ENCODE measurements at places on chromosomes 7 and 10.

DNA sequence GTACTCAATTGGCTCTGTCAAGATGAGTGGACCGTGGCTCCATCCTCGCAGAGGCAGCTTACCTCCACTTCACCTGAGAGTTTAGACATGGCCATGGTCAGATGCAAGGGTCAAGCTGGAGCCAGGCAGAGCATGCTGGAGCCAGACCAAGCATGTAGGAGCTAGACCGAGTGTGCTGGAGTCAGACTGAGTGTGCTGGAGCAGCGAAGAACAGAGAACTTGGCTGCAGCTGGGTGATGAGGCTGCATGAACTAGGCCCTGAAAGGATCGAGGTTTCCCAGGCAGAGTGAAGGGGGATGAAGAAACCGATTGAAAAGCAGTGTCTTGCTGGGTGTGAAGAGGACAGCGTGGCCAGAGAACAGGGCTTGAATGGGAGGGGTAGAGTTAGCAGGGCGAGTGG is 86.1 kb downstream of the MKI67 start:
- DNase-seq = no peak

DNA sequence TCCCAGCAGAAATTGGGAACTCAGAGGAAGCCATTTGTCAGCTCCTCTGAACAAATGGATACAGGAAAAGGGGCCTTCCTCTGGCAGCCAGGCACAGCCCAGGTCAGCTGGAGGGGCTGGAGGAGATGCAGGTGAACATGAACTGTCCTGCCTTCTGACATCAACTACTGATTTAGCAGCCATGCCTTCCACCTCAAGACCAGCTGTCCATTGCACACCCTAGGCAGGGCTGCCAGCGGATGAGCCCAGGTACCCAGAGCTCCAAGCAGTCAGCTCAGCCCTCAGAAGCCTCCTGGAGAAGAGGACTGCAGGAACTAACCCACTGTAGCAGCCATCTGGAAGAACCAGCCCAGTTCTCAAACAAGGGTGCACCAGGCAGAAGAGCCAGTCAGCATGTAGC is 44.1 kb upstream of the GDF10 start:
- DNase-seq = no peak

DNA sequence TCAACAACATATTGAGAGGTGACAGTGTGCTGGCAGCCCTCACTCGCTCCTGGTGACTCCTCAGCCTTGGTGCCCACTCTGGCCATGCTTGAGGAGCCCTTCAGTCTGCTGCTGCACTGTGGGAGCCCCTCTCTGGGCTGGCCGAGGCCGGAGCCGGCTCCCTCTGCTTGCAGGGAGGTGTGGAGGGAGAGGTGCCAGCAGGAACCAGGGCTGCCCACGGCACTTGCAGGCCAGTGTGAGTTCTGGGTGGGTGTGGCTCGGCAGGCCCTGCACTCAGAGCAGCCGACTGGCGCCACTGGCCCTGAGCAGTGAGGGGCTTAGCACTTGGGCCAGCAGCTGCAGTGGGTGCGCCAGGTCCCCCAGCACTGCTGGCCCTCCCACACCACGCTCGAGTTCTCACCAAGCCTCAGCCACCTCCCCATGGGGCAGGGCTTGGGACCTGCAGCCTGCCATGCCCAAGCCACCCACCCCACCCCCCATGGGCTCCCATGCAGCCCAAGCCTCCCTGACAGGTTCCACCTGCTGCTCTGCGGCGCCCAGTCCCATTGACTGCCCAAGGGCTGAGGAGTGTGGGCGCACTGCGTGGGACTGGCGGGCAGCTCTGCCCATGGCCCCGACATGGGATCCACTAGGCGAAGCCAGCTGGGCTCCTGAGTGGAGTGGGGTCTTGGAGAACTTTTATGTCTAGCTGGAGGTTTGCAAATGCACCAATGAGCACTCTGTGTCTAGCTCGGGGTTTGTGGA is 377.1 kb upstream of the ANKRD30A start:
- DNase-seq = no peak

- no peak for DNase-seq
Observed at GRCh38 chr10:102610441-102610887, 33.8 kb upstream of the TRIM8 start.

- DNase-seq = peak; percentile 83
Observed at GRCh38 chr10:24706479-24707118, 17.1 kb downstream of the ARHGAP21 start.

All from AG09309 (cell line).